NCI-H1694 (cell line): ENCODE measurements at places on chromosomes 13 and 19.

- DNase-seq = no peak
Observed at GRCh38 chr13:79311386-79311785, 94.7 kb downstream of the RBM26 start.

GRCh38 chr13:51645154-51645650 is 60.9 kb downstream of the WDFY2 start:
- DNase-seq = no peak

- peak; percentile 62 for DNase-seq
Observed at GRCh38 chr13:59094181-59094580, 1069.5 kb downstream of the DIAPH3 start.

DNA sequence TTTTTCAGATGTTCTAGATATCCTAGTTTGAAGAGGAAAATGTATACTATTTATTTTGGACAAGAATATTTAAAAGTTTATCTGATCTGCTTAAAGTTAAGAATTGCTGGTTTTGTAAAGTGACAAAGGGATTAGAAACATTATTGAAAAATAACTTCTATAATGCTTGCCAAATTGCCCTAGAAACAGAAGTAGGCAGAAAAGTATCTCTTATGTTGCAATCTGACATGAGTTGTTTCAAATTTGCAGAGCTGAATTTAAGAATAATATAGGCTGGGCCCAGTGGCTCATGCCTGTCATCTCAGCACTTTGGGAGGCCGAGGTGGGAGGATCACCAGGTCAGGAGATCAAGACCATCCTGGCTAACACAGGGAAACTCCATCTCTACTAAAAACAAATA is 777.1 kb downstream of the LIG4 start:
- no peak for DNase-seq

DNA sequence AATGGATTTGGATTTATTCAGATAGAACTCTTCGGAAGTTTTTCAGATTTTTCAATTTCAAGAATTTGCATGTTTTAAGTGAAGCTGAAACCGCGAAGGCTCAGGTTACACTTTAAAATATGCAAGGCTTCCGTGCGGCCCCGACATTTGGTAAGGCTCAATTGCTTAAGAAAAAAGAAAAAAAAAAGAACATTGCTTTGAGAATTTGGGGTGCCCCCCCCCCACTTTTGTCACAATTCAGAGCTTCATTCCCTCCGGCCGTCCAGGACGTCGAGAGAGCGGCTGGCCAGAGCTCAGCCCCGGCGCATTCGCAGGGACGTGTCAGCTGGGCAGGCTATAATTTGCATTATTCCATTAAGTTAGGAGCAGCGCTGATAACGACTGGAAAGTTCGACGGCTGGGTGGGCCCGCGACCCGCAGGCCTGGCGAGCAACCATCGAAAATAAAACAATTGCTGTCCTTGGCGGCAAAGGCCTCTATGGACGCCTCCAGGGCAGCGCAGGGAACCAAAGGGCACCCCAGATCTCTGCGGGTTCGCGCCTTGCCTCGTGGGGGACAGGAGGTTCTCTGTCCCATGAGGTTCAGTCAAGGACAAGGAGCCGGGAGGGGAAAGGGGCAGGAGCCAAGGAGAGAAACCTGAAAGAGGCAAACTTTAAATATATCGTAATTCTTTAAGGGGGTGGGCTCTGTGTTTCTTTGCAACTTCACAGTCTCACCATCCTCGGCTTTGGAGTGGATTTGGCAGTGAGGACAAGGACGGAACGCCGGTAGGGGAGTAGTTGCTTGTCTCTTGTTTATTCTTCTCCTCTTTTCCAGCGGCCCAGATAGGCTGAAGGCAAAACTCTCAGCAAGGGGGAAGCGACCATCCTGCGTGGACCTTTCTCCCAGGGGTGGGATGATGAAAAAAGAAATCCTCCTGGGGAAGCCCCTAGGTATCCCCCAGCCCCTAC is 7.0 kb downstream of the SOX21 start:
- DNase-seq = no peak

DNA sequence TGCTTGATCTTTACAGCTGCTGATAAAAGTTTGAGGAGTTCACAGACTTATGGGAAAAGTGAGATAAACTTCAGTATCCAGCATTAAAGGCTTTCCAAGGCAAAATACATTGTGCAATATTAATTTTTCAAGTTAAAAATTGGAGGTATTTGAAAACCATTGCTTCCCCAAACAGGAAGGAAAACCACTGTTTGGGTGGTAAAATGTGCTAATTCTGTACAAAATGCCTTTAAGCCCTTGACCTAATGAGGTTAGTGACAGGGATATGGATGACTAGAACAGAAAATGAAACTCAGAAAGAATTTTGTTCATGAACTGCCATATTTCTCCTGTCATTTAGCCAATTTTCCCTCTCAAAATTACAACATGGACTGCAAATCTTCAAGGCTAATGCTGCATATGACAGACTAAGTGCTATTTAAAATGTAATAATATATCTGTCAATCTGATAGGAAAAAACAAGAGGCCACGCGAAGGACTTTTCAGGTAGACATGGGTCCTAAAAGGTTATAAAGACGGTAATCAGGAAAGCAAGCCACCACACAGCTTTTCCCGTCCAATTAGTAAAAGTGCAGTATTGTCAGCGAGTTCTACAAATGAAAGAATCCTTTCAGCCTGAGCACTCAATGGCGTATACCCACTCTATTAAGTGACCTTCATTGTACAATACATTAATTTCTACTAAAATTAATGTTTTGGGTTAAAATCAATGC is 212.8 kb downstream of the ENOX1 start:
- no peak for DNase-seq

- no peak for DNase-seq
Observed at GRCh38 chr19:41912899-41913537, 15.2 kb downstream of the ERFL start.

DNA sequence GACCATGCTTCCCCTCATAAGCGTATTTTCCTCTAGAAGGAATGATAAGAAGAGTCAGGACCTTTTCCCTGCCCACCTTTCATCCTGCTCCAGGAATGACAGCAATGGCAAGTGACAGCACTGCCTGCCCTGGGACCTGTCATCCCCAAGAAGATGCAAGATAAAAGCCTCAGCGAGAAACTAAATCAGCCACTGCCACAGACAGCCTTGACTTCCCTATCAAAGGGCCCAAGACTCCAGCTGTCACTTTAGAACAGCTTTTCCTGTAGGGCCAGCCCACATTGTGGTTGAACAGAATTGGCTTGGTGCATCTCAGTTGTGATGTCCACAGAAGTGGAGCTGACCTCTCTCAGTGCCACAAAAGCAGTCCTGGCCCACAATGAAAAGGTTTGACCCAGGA is 1.1 kb downstream of the RAB8A start:
- no peak for DNase-seq

DNA sequence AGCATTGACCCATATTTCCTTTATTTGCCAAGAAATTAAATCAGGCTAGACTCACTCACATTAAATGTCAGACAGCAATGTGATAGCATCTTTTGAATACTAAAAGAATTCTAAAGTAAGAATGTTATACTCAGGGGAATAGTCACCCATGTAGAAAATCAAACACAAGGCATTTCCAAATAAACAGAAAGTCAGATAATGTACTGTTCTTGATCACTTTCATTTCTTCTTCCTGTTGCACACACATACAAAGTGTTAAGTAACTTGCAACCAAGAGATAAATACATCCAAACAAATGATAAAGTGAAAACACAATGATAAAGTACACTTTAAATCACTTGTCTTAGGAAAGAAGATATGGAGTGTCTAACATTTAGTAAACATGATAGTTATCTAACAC is 1366.6 kb upstream of the MIR17HG start:
- DNase-seq = no peak

- no peak for DNase-seq
Observed at GRCh38 chr19:29714371-29714952, 599 bp downstream of the C19orf12 start.

DNA sequence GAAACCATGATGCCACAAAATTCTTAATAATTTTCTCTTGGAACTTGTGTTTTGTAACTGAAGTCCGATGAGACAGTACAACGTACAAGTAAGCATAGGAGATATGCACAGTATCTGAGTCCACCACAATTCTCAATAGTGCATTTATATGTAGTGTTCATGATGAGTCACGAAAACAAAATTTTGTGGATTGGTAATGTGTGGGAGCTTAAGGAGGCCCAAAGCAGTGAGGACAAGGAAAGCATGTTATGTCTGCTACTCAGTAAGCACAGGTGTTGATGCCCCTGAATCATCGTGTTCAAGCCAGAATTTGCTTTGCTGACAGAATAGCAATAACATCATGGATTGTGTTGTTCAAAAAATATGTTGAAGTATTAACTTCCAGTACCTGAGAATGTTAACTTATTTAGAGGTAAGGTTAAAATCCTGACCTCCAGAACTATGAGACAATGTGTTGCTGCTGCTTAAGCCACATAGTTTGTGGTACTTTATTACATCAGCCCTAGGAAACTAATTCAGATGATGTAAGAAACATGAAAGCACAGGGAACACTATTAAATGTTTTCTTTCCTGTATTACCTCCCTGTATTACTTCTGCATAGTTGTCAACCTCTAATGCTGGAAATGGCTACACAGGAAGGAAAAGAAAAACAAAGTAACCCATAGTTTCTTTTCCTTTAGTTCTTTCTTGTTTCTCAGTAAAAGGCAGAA is 201.3 kb downstream of the SLITRK6 start:
- DNase-seq = no peak

DNA sequence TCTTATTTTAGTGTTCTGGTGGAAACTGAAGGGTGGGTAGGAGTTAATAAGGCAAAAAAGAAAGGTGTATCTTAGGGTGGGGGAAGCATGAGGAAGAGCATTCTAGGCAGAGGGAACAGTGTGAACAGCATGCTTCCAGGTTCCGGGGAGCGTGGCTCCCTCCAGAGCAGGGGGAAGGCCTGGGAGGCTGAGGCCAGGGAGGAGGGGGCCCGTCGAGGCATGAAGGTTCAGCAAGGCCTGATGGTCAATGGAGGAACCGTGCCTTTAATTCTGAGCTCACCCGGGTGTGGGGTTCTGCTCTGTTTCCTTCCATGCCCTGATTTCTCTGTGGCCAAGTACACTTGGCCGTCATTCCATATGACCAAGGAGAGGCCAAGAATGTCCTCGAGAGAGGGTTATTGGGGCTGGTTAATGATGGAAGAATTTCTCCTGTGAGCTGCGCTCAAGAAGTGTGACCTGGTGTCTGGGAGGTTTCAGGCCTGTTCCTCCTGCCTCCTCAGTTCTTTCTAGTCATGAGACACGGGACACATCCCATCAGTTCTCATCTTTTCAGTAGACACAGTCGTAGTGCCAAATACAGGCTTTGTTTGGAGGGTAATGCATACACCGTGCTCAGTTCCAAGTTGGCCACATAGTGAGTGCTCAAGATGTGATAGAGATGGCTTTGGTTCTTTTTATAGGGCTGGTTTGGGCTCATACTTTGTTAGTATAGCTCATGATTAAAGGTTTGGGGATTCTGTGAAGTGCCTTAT is 73.6 kb downstream of the SIPA1L3 start:
- no peak for DNase-seq

DNA sequence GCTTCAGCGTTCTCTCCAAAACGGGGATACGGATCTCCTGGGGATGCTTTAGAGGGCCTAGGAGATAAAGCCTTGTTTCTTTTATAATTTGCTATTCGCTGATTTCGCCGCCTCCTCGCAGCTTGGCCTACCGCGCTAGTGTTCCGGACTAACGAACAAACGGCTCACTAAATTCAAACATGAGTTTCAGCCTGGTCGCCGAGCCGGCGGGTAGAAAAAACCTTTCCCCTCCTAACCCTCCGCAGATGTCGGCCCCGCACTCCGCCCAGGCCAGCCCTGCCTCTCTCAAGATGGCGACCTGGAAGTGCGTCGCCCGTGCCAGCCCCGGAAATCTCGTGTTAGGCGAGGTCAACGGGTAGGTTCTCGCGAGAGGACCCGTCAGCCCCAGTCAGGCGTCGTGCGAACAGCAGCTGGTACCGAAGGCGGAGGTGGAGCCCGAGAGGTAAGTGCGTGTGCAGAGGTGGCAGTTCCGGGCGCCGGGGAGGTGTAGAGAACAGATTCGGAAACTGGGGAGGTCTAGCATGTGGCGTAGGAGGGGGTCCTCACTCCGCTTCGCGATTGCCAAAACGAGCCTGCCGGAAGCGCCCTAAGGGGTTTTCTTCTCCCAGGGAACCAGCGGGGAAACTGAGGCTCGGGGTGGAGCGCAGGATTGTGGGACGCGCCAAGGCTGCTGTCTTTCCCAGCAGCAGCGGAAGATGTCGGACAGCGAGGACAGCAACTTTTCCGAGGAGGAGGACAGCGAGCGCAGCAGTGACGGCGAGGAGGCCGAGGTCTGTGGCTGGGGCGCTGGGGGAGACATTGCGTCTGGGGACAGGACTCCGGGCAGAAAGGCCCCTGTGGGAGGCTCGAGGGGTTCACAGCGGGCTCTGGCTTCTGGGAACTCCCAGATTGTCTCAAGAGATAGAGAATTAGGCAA is at the start of gene SUPT5H:
TSS of gene SUPT5H (plus strand) at position 387 of the 916 bp plus-strand sequence. CDS start at position 696, 309 bp downstream.
- DNase-seq = peak; percentile 97

DNA sequence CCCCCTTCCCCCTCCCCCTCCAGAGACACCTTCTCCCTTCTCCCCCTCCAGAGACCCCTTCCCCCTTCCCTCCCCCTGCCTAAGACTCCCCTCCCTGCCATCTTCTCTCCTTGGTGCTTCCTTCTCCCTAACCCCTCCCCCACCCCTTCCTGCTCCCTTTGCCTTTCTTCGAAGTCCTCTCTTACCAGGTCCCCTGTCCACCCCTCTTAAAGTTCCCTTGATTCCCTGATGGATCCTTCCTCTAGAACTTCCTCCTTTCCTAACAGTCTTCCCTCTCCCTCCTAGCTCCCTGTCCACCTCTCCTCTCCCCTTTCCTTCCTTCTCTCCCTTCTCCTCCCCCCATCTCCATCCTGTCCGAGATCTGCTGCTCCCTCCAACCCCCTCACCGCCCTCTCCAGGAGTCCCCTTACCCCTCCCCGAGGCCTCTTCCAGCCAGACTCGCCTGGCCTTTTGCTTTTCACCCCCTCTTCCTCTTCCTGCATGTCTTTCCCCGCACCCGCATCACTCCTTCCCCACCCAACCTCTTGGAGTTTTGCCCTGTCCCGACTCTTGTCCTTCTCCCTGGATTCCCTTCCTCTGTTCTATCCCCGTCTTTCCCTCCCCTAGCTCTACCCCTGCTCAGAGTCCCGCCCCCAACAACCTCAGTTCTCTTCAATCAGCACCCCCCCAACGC is 3.1 kb downstream of the TNFSF9 start:
- DNase-seq = no peak

DNA sequence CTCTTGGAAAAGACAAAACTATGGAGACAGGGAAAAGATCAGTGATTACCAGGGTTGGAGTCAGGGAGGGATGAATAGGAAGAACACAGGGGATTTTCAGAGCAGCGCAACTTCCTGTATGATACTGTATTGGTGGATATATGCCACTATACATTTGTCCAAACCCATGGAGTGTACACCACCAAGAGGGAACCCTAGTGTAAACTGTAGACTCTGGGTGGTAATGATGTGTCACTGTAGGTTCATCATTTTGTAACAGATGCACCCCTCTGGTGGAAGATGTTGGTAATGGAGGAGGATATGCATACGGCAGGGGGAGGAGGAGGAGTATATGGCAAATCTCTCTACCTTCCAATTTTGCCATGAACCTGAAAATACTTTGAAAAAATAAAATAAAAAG is 68.1 kb downstream of the UFM1 start:
- peak; percentile 1 for DNase-seq

- DNase-seq = no peak
Observed at GRCh38 chr13:26822146-26822545, 61.6 kb upstream of the GPR12 start.

- DNase-seq = no peak
Observed at GRCh38 chr13:102176846-102177245, 225.0 kb downstream of the FGF14 start.
